NT2/D1 (cell line): ENCODE measurements at places on chromosomes 11 and 22.

DNA sequence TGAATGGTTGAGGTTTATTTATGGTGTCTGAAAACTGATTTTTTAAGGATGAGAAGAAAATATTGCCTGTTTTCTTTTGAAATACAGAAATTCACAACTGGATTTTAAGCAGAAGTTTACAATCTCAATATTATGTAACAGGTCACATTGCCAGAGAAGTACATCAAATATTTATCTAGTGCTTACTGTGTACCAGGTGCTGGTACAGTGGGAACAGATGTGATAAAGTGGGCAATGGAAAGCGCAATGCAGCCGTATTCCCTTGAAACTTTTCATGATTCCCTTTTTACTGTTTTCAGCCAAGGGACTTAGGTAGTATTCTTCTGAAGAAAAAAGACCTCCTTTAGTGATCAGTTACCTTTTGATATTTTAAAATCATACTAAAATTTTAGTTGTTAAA is 49.6 kb downstream of the TTC17 start:
- DNase-seq, result no peak

DNA sequence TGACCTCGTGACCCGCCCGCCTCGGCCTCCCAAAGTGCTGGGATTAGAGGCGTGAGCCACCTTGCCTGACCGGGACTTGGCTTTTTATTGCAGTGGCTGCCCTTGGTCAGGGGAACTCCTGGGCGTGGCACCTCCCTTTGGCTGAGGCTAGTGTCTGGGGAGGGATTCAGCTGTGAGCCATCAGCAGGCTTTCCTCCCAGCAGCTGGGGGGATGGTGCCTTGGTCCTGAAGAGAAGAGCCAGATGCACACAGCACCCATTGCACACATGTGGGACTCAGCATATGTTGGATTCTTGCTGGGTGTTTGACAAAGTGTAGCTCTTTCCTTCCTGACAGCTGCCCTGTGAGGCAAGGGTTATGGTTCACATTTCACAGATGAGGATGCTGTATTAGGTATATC is 8.4 kb downstream of the CYTH4 start:
- no peak for DNase-seq

DNA sequence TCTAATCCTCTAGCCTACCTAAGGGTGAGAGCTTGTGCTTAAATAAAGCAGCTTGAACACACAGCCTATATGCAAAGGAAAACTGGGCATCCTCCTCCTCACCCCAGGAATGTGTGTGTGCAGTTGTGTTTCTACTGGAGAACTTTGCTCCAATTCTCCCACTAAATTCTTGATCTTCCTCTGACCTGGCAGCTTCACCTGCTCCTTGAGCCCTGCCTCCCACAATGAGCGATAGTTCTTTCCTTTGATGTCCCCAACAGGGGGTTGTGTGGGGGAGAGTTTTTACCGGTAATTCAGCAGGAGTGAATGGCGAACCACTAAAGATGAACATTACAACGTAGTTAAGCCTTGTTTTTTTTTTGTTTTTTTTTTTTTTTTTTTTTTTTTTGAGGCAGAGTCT is 113.5 kb upstream of the RCN1 start:
- no peak for DNase-seq

DNA sequence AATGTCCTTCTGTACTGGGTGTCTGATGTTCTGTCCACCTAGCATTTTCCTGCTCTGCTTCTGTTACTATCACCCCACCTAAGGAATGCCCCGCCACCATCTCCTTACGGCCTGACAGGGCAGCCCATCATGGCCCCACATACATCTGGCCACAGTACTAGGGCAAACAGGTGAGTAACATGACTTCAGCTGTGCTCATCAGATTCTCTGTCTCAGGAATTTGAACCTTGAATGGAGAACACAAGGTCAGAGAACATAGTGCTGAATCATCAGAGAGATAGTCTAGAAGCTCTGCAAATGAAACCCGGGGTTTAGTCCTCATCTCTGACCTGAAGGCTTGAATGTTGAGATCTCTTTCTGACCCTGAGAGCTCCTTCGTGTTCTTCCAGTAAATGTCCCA is 32.4 kb downstream of the ZC3H12C start:
- no peak for DNase-seq

GRCh38 chr11:114116357-114116756 is 56.8 kb downstream of the ZBTB16 start:
- DNase-seq, result no peak

DNA sequence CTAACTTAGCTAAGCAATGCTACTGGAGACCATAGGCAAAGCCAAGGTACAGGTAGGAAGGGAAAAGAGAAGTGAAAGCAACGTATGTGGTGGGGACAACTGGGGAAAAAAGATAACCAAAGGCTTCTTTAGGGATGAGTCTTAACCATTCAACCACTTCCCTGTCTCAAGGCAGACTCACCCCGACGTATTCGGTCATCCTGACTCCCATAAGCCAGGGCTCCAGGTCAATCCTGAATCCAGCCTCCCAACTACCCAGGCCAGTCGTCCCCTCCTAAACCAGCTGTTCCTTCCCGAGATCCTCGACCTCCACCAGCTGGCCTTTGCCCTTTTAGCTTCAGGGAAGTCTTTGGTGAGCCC is 330 bp downstream of the ACP2 start:
- DNase-seq, result no peak
